ENCODE measurements at places on chromosomes 12 and 14.
A peak's percentile ranks its signal among the peaks of the same experiment; 100 is the strongest.

GRCh38 chr14:32352631-32353030, 23.5 kb downstream of the AKAP6 start:
- DNase-seq, result no peak

- no peak for DNase-seq
Observed at GRCh38 chr12:29752121-29752520, 31.6 kb downstream of the TMTC1 start.

DNA sequence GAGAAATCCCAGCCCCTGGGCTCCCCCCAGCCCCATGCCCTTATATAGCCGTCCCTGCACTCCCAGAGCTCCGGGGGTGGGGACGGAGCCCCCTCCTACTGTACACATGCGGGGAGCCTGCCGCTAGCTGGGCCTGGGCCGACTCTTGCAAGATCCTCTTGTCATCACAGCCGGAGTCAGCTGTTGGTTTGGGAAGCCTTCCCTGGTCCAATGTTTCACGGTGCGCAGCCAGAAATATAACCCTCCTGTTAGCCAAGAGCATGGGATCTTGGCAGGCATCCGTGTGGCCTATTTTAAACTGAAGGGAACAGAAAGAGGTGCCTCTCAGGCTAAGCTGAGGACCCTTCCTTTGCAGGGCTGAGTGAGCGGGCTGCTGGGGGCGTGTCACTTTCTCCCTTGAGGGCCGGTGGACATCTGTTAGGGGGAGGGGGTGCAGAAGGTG, 175.3 kb downstream of the TSPAN9 start:
- DNase-seq, result peak; percentile 92

DNA sequence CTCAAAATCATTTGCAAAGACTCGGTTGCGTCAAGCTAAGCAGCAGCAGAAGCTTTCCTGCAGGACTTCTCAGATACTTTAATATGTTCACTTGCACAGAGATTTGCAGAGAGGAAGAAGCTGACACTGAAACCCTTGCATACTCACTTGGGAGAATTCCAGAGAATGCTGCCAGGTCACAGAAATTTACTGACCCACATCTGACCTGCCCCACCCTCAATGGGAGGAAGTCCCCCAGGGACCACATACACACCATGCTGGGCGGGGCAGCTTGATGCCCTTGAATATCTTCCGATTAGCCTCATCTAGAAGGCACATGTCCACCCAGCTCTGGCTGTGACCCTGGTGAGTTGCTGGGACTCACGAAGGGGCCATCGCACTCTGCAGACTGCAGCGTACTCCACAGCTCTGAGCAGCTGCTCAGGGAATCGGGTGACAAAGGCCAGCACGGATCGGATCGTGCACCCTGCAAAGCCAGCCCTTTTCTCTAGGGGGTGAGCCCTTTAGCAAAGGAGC, 83.2 kb downstream of the ITPK1 start:
- no peak for DNase-seq

- no peak for DNase-seq
Observed at GRCh38 chr12:26948309-26948708, 10.0 kb downstream of the FGFR1OP2 start.

DNA sequence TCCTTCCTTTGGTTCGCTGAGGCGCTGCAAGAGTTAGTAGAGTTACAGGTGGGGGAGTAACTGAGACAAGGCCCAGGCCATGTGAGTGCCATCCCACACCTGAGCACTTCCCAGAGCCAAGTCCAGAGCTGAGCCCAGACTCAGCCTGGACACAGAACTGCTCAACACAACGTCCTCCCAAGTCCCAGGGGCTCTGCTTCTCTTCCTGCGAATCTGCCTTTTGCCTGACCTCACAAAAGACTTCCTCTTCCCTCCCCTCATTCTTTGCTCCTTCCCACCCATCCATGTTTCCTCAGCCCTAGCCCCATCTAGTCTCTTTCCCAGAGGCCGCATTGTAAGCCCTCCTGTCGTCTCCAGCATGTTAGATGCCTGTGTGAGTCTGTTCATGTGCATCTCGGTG, 16.6 kb upstream of the MCRS1 start:
- no peak for DNase-seq

DNA sequence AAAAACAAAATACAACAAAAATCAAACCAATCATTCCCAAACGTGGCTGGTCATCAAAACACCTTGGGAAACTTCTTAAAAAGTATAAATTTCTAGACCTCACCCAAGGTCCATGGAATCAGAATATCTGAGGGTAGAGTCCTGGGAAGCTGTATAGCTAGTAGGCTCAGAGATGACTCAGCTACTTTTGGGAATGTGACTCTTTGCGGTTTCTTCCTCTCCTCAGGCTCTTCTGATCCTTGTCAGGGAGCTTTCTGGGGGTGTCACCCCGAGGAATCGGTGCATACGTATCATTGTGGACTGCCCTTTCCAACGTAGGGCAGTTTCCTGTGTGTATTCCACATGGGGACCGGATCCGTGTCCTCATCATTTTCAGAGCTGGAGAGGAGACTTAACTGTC, 14.8 kb downstream of the JDP2 start:
- no peak for DNase-seq

GRCh38 chr14:56666294-56666693, 86.7 kb downstream of the TMEM260 start:
- no peak for DNase-seq

GRCh38 chr12:104721936-104722335, 236.2 kb downstream of the SLC41A2 start:
- no peak for DNase-seq

- no peak for DNase-seq
Observed at GRCh38 chr14:44108601-44109000, 398.5 kb downstream of the FSCB start.

GRCh38 chr12:123957196-123957595, 15.4 kb downstream of the CCDC92 start:
- no peak for DNase-seq

- DNase-seq, result no peak
Observed at GRCh38 chr12:51390891-51391282, 319 bp downstream of the GALNT6 start.

GRCh38 chr12:127169321-127170181, 1097.4 kb upstream of the TMEM132C start:
- no peak for DNase-seq

DNA sequence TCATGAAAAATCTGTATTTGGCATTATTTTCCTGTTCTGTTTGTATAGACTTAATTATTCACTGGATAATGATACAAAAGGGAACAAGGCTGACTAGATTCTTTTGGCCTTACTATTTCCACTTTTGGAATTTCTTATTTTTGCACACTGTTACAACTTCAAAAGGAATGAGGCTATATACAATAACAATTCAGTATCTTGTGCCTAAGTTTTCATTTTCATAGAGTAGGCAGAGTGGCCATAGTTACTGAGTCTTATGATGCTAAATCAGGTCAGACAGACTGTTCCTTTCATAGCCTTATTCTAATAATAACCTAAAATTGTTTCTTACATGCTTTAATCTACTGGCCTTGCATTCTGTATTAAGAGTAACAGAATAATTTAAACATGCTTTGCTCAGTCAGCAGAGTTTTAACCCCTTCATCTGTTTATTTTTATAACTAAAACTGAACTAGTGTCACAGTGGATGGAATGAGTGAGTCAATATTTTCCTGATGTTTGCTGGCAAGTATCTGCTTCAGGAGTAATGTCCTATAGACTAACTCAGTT, 10.5 kb downstream of the TTC8 start:
- DNase-seq, result no peak

DNA sequence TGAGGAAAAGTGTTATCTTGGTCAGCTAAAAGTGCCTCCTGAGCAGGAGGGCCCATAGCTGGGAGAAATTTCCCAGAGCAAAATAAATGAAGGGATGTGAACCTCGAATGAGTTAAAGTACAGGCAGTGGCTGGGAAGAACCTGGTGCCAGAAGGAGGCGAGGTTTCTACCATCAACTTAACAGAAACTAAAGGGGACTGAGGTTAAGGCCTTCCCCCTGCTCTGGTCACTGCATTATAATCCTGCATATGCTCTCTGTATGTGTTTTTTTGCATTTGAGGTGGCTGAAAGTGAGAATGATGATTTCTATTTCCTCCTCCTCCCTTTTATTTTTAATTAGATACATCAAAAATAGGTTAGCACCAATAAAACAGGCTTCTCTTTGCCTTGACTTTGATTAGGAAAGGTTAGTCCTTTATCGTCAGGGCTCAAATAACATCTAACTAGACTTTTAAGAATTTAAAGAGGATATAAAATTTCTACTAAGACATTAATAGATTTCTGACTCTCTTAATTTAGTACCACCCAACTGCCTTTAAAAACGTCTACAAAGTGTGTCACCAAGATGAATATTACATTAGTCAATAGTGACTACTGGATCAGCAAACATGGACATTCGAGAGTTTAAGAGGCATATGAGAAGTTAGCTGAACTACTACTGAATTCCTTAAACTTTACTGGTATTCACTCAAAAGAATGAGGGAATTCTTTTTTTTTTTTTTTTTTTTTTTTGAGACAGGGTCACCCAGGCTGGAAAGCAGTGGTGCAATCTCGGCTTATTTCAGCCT, 49.2 kb downstream of the GALNT4 start:
- no peak for DNase-seq

- no peak for DNase-seq
Observed at GRCh38 chr12:77999074-77999715, 168.5 kb downstream of the NAV3 start.

GRCh38 chr14:78834766-78835451, 664.7 kb downstream of the NRXN3 start:
- DNase-seq, result no peak

GRCh38 chr14:70753518-70753953, 55.8 kb downstream of the MAP3K9 start:
- DNase-seq, result no peak

- DNase-seq, result no peak
Observed at GRCh38 chr12:69843608-69844007, 18.6 kb downstream of the MYRFL start.

DNA sequence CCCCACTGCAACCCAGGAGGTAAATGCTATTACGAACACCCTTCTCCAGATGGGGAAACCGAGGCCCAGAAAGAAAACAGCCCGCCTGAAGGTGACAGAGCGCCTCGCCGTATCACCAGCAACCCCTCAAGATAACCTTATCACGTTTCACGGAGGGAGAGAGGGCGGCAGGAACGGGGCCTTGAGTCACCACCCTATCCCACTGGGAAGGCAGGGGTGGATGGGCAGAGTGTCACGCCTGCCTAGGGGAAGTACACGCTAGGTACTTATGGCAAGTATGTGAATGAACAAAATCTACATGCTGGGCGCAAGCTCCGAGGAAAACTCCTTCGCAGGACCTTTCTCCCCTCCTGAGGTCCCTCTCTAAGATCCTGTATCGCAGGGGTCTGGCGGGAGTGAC, 17.8 kb downstream of the NCOR2 start:
- no peak for DNase-seq

DNA sequence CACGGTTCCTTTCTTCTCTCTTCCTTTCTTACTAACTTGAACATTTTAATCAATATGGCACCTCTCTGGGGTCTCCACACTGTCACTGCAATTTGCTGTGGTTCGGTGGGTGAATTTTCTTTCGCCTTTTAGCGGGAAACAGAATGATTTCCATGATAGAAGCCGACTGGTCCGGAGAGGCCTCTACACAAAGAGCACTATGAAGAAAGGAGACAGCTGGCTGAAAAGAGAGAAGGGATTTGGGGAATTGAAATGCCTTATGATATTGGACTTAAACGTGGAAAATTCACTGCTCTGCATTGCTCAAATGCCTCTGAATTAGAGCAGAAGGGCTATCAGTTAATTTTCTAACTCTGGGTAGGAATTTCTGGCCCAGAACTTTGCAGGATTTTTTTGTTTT, 55.9 kb downstream of the KCNA5 start:
- no peak for DNase-seq

DNA sequence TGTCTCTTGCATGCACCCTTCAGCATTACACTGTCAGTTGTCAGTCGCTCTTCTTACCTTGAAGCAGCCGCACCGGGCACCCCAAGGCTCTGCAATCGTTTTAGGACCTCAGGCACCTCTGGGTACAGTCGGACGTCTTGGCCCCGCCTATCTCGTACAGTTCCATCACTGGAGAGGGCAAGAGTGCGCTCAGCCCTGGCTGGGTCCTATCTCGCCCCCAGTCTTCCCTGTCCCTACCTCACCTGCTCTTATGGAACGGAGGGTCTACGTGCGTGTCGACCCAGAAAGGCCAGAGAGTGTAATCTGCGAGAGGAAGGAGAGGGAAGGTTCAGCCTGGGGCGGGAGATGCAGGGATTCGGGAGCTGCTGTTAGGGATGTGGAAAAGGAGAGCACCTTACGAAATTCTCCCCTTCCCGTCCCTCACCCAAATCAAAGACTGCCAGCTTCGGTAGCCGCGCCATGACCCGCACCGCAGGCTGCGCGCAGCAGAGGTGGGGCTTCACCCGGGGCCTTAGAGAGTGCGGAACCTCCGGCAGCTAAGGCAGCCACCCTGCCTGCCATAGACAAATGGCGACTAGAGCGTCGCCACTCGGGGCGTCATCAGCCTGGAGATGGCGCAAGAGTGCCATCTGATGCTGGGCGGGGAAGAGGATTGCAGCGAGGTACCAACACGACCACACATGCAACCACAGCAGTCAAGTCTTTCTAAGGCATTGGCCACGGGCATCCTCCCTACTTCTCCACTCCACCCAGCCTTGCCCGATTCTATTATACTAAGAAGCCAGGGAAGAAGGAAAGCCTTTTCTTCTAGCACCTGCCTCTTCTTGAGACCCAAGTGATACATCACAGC, at the start of gene MDP1:
Gene MDP1, minus strand, starts transcription at position 572 of the 850 bp plus-strand sequence. Its CDS starts 111 bp downstream, at position 461.
- DNase-seq, result peak; percentile 88

DNA sequence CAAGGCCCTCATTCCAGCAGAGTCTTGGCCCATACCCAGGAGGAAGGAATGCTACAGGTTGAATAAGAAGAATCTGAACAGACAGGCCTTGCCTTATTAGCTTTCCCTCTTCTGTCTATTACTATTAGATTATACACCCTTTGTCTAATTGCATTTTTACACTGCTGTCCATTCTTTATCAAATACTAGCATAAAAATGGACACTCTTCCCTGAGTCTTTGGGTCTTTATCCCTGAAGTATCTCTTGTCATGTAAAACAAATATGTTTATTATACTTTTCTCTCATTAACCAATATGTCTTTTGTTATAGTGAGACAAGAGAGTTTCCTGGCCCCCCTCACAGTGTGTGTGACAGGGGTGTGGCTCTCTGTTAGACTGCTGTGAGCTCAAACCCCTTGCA, 897.4 kb upstream of the SEL1L start:
- no peak for DNase-seq

Data from right forelimb (tissue), 1 donor.